ENCODE measurements at places on chromosomes 11 and 22.

DNA sequence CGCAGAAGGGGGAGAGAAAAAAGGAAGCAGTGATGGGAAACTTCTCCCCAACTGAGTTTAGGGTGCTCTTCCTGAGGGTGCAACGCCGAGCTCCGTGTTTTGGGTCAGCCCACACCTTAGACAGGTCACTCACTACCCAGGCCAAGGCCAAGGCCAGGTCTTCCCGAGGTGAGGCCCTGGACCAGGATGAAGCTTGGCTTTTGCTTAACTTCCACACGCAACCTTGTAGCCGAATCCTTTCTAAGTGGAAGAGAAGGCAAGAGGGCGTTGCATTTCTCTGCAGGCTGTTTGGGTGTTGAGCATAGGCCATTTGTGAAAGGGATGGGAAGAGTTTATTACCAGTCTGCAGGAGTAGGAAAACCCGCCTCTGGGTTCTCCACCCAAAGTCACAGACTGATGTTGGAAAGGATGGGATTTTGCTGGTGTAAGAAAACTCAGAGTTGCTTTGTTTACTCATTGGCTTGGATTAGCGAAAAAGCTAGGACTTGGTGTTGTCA lies 1.5 kb downstream of the KREMEN1 start:
- DNase-seq = no peak

DNA sequence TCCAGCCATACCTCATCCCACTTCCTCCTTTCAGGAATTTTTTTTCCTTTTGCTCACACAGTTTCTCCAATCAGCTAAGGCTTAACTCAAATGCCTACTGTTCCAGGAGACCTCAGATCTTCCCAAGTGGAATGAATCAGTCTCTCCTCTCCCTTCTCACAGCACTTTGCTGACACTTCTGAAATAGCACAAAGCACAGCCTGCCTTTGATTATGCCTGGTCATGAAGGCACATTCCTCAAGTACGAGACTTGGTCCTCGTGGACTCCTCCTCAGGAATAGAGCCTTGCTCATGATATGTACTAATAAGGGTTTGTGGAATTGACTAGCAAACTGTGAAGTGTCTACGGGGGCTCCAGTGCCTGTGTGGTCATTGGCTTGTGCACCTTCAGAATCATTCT lies 176.7 kb upstream of the TENM4 start:
- DNase-seq = no peak

GRCh38 chr11:83722392-83723119 lies 436.4 kb upstream of the CCDC90B start:
- DNase-seq = no peak

- peak; percentile 94 for DNase-seq
Measured at GRCh38 chr22:46053563-46054090, 76.7 kb upstream of the WNT7B start.

- DNase-seq = peak; percentile 47
Measured at GRCh38 chr11:65297026-65297672, 17.5 kb upstream of the CDC42EP2 start.

GRCh38 chr11:19963697-19964387 lies 196.4 kb downstream of the DBX1 start:
- no peak for DNase-seq

GRCh38 chr11:129528296-129528695 lies 152.6 kb downstream of the BARX2 start:
- no peak for DNase-seq

DNA sequence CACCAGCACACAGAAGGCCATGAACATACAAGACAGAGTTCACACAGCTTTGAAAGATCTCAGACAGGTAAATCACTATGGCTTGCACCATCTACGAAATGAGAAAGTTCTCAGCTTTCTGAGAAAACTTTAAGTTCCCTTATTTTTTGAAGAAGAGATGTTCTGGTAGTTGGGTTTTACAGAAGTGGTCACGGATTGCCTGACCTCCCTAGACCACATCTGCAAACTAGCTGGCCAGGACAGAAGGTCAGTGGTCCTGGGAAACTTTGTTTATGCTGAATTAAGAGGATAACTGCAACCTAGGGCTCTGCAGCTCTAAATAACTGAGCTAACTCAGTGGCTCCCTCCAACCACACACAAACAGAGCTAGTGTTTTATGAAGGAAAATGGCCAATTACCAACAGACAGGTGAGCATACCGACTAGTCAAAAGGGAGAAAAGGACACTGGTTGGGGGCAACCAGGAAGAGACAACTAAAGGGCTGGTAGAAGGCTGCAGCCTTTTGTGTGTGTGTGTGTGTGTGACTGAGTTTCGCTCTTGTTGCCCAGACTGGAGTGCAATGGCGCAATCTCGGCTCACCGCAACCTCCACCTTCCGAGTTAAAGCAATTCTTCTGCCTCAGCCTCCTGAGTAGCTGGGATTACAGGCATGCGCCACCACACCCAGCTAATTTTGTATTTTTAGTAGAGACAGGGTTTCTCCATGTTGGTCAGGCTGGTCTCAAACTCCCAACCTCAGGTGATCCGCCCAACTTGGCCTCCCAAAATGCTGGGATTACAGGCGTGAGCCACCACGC lies 8.5 kb upstream of the SCN2B start:
- no peak for DNase-seq

GRCh38 chr22:27840436-27840835 lies 38.9 kb upstream of the MN1 start:
- no peak for DNase-seq

DNA sequence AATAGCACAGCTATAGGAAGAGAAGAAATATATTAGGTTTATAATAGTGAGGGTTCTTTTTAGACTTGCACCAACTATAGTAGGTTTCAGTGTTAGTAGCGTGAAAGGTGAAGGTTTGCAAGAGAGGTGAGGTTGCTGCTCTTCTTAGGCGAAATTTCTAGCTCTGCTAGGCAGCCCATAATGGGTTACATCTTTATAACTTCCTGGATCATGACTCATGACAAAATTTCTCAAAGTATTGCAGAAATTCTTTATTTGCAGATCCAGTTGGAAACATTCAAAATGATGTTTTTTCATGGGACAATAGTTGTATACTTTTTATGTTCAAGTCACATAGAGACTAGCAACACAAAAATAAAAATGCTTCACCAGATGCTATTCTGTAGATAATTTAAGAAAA lies 260.0 kb downstream of the SOX6 start:
- no peak for DNase-seq

GRCh38 chr11:96744697-96745096 lies 354.9 kb downstream of the JRKL start:
- no peak for DNase-seq

GRCh38 chr11:65894034-65894591 lies 3.6 kb downstream of the CCDC85B start:
- DNase-seq = no peak

GRCh38 chr22:27639248-27640086 lies 162.1 kb downstream of the MN1 start:
- DNase-seq = peak; percentile 74

DNA sequence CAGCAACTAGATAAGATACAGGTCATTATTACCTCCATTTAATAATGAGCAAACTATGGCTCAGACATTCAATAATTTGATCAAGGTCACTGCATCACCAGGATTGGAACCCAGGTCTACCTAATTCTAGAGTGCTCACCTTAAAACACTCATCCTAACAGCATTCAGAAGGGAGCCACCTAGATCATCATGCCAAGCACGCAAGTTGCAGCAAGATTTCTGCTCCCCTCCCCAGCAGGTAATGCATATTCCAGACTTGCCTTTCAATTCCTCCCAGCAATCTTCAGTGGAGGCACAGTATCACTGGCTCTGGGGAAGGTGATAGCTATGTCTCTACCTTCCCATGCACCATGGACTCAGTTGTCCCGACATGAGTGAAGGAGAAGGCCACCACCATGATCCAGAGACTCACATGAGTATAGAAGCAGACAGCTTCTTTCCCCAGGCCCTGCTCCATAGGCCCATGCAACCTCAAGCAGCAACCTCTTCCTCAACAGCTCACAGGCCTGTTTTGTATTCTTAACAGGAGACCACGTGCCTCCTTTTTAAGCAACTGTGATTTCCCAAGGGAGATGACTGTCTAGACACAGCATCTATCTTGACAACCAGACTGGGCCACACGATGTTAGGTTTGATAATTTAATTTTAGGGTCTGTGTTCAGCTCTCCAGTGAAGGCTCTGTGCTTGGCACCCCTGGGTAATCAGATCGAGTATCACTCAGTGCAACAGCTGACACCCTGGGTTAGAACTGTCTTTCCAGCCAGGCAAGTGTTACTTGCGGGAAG lies 36.4 kb downstream of the RAB30 start:
- DNase-seq = no peak

GRCh38 chr11:11450744-11451362 lies 97.8 kb upstream of the CSNK2A3 start:
- no peak for DNase-seq

DNA sequence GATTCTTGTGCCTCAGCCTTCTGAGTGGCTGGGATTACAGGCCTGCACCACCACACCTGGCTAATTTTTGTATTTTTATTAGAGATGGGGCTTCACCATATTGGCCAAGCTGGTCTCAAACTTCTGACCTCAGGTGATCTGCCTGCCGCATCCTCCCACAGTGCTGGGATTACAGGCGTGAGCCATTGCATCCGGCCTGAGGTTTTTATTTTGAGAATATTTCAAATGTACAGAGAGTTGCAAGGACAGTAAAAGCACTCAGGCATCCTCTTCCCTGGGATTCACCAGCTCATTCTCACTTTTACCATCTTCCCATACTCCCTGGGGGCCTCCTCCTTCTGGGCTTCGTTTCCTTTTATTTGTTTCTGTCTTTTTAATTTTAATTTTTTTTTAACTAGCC lies 12.1 kb downstream of the MED15 start:
- DNase-seq = no peak

GRCh38 chr11:26044389-26044788 lies 287.5 kb upstream of the ANO3 start:
- no peak for DNase-seq

- DNase-seq = peak; percentile 89
Measured at GRCh38 chr11:208181-208916, 841 bp downstream of the RIC8A start.

GRCh38 chr11:121763526-121763925 lies 310.8 kb upstream of the SORL1-AS1 start:
- DNase-seq = no peak

- no peak for DNase-seq
Measured at GRCh38 chr11:114061681-114062049, 2.2 kb downstream of the ZBTB16 start.

GRCh38 chr11:78351193-78351592 lies 66.4 kb downstream of the GAB2 start:
- no peak for DNase-seq

DNA sequence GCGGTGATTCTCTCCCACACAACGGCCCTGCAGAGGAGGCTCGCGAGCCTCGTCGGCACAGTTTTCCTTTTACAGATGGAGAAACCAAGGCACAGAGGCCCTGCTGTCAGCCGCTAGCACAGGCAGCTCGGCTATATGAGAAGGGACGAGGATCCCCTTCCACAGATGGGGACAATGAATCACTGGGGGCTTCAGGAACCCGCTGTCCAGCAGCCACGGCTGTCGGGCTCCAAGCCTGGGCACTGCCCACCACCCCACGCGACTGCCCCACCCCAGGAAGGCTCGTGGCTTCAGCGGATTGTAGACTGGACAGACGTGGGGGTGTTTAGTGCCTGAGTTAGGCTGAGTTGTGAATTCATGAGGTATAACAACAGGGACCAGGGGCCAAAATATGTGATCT lies 17.2 kb upstream of the FGF3 start:
- no peak for DNase-seq

GRCh38 chr11:71986131-71986530 lies 12.6 kb upstream of the IL18BP start:
- no peak for DNase-seq

DNA sequence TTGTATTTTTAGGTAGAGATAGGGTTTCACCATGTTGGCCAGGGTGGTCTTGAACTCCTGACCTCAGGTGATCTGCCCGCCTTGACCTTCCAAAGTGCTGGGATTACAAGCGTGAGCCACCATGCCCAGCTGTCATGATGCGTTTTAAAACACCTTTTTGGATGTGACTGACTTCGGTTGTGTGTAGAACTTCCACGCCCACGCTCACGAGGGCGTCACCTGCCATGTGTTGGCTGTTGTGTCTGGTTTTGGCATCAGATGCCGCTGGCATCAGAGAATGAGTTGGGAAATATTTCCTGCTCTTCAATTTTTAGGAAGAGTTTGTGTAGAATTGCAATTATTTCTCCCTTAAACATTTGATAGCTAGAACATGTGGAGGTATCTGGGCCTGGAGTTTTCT lies 109.1 kb downstream of the KCNQ1 start:
- DNase-seq = no peak

DNA sequence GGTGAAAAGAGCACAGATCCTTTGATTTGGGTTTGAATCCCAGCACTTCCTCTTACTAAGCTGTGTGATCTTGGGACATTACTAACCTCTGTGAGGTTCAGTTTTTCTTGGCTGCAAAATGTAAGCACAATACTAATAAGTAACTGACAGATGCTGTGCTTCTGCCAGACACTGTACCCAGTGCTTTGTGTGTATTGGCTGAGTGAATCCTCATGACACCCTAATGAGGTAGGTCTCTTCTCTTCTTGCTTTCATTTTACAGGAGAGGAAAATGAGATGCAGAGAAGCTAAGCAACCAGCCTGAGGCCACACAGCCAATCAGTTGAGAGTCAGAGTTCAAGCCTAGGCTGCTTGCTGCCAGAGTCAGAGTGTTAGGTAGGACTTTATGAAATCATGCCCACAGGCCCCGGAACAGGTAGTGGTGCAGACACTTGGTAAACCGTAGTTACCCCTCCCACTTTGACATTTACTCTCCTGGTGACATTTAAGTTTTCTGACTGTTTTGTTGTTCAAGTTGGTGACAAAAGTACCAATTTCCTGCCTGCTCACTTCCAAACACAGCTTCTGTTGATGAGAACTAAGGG lies 21.2 kb downstream of the PTPRJ start:
- no peak for DNase-seq

- no peak for DNase-seq
Measured at GRCh38 chr22:43928908-43929307, 5.3 kb downstream of the PNPLA3 start.

DNA sequence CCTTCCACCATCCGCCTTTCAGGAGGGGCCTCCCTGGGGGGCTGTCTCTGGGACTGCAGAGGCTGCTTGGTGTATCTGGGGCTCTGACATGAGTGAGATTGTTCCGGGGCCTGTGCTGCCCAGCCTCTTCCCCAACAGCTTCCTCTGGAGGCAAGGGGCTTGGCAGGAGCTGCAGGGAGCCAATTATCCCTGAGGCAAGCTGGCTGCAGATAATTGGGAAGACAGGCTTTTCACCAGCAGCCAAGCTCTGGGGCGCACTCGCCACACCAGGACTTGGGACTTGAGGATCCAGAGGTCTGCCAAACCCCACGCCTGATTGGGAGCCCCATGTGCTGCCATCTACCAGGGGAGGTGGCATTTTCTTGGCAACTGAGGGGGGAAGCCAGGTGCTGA lies 15.6 kb upstream of the RTN4R start:
- DNase-seq = no peak

Data from kidney (tissue), 22 donors.